Natural killer cell treated with Interleukin-12 subunit alpha and Interleukin-12 subunit beta and Interleukin-15 and Interleukin-18, amount 100 ng/mL, for 72 hours (primary cell): ENCODE measurements at places on chromosomes 4 and X. TPM values are rescaled to one million over a fixed set of nuclear protein-coding genes. Genes with fewer than 3 reads are reported as not detected.
A peak's percentile ranks its signal among the peaks of the same experiment; 100 is the strongest.

- H3K4me1 ChIP-seq = peaks cover 12% of the 10 kb centered on the region
- H3K4me3 ChIP-seq = peak overlapping the region; percentile 84
- H3K36me3 ChIP-seq = no peaks in the 10 kb centered on the region
These were observed 12.0 kb upstream of the RBBP7 start for GRCh38 chrX:16882169-16882568.

DNA sequence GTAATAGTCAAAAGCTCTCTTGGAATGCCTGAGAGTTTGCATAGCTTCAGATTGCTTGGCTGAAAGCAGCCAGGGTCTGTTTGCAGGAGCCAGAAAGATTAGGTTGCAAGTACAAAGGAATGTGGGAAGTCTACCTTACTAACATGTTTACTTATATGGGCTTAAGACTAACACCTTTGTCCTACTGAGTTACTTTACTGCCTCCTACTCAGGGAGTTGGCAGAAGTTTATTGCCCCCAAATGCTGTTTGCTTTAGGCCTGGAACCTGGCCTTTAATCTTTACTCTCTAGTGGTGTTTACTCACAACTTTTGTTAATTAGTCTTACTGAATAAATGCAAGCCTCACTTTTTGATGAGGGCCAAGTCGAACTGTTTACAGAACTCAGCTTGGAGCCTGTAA, 219.4 kb upstream of the ZC4H2 start:
- no peak overlapping the region for H3K27ac ChIP-seq
- peaks cover 12% of the 10 kb centered on the region for H3K27me3 ChIP-seq
- H3K36me3 ChIP-seq = peaks cover 8% of the 10 kb centered on the region
- no peaks in the 10 kb centered on the region for H3K4me1 ChIP-seq
- no peak for DNase-seq
- H3K4me3 ChIP-seq = no peak overlapping the region

Gene DUX4
- not detected for total RNA-seq

- H3K27me3 ChIP-seq = peaks cover 9% of the 10 kb centered on the region
- no peaks in the 10 kb centered on the region for H3K4me1 ChIP-seq
- no peak overlapping the region for H3K4me3 ChIP-seq
- no peaks in the 10 kb centered on the region for H3K36me3 ChIP-seq
- H3K27ac ChIP-seq = no peak overlapping the region
- no peak for DNase-seq
These were observed 56.0 kb upstream of the RELL1 start for GRCh38 chr4:37742149-37742548.

GRCh38 chrX:41921492-41922430, 1.6 kb downstream of the CASK start:
- no peak for DNase-seq
- H3K4me1 ChIP-seq = peaks cover 9% of the 10 kb centered on the region
- H3K4me3 ChIP-seq = peak overlapping the region; percentile 98
- H3K27ac ChIP-seq = peak overlapping the region; percentile 91
- H3K36me3 ChIP-seq = no peaks in the 10 kb centered on the region
- H3K27me3 ChIP-seq = peaks cover 9% of the 10 kb centered on the region

GRCh38 chr4:187685247-187685646, 310.3 kb upstream of the ZFP42 start:
- H3K4me3 ChIP-seq = no peak overlapping the region
- DNase-seq = no peak
- no peaks in the 10 kb centered on the region for H3K36me3 ChIP-seq

DNA sequence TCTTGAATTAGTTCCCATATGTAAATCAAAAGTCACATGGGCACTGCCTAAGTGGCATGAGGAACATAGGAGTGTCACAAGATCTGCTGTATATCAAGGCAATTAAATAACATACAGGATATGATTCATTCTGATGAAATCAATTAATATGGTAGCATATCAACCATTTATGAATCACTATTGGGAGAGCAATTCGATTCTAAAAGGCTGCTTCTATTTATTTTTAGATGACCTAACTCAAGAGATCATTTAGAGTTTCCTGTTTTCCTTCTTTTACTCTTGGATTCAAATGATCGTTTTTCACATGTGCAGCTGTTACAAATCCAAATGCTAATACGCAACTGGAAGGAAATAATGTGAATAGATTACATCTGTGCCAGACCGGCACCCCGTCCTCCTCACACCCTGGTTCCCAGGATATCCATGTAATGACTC, 81.9 kb downstream of the HCCS start:
- H3K36me3 ChIP-seq = no peaks in the 10 kb centered on the region
- no peak overlapping the region for H3K4me3 ChIP-seq
- H3K27ac ChIP-seq = no peak overlapping the region
- no peaks in the 10 kb centered on the region for H3K27me3 ChIP-seq

GRCh38 chr4:2266181-2266580, 4.3 kb upstream of the MXD4 start:
- no peaks in the 10 kb centered on the region for H3K4me1 ChIP-seq
- no peaks in the 10 kb centered on the region for H3K27me3 ChIP-seq
- H3K36me3 ChIP-seq = no peaks in the 10 kb centered on the region
- H3K4me3 ChIP-seq = no peak overlapping the region
- no peak overlapping the region for H3K27ac ChIP-seq

DNA sequence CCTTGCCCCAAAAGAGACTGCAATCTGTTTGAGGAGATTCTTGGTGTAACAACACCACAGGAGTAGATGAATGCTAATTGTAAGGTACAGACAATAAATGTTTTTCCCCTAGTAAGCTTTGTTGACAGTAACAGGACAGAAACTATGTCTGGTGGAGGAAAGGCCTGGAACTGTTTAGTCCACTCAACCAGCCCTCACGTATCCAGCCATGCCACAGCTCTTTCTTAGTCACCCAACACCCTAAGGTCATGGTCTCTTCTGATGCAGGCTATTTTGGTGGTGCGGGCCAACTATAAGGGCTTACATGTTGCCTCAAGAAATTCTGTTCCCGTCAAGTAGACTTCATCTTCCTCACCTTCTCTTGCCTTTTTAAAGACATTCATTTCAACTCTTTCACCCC, 75.9 kb upstream of the GAB1 start:
- H3K4me1 ChIP-seq = no peaks in the 10 kb centered on the region
- no peaks in the 10 kb centered on the region for H3K36me3 ChIP-seq
- no peak overlapping the region for H3K4me3 ChIP-seq
- H3K27ac ChIP-seq = no peak overlapping the region

Gene DLG3
- 9.5 TPM for total RNA-seq

DNA sequence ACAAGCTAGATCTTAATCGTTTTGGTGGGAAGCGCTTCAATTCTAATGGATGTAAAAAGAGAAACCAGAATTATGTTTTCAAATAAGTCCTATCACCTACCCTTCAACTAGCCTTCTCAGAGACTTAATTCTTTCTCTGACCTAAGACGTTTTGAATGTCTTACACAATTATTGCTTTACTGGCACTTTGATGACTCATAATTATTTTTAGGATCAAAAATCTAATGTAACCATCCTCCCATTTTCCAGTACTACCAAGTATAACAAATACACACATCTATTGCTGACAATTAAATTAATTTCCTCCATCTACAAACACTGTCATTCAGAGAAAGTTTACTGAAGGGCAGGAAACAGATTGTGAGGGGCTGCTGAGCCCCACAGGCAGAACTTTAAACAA, 108.6 kb downstream of the PPP3CA start:
- no peaks in the 10 kb centered on the region for H3K27me3 ChIP-seq
- no peak for DNase-seq
- peaks cover 44% of the 10 kb centered on the region for H3K4me1 ChIP-seq
- H3K27ac ChIP-seq = no peak overlapping the region
- no peak overlapping the region for H3K4me3 ChIP-seq
- no peaks in the 10 kb centered on the region for H3K36me3 ChIP-seq

Gene BLOC1S4
- 16.7 TPM for total RNA-seq

- DNase-seq = peak; percentile 87
- peaks cover 9% of the 10 kb centered on the region for H3K4me1 ChIP-seq
- H3K36me3 ChIP-seq = no peaks in the 10 kb centered on the region
- H3K27ac ChIP-seq = peak overlapping the region; percentile 29
- H3K4me3 ChIP-seq = peak overlapping the region; percentile 84
These were observed 3.2 kb downstream of the DGKQ start for GRCh38 chr4:970046-970745.

Gene CXorf49
- not detected for total RNA-seq

GRCh38 chrX:153671589-153672530, 1.8 kb downstream of the PNCK start:
- no peak overlapping the region for H3K27ac ChIP-seq
- H3K4me1 ChIP-seq = peaks cover 16% of the 10 kb centered on the region
- peak; percentile 47 for DNase-seq
- H3K36me3 ChIP-seq = no peaks in the 10 kb centered on the region
- H3K27me3 ChIP-seq = peaks cover 22% of the 10 kb centered on the region
- no peak overlapping the region for H3K4me3 ChIP-seq

Gene ARFIP1
- total RNA-seq = 17.8 TPM

Gene ADRA2C
- total RNA-seq = not detected
